ENCODE measurements at places on chromosomes 5 and 9. TPM values are rescaled to one million over a fixed set of nuclear protein-coding genes. Genes with fewer than 3 reads are reported as not detected.
A peak's percentile ranks its signal among the peaks of the same experiment; 100 is the strongest.

GRCh38 chr5:54829676-54830535 lies 155.5 kb downstream of the ESM1 start:
- DNase-seq = no peak
- H3K27ac ChIP-seq = no peak overlapping the region
- H3K27me3 ChIP-seq = no peaks in the 10 kb centered on the region
- no peaks in the 10 kb centered on the region for H3K4me1 ChIP-seq
- H3K4me3 ChIP-seq = no peak overlapping the region

DNA sequence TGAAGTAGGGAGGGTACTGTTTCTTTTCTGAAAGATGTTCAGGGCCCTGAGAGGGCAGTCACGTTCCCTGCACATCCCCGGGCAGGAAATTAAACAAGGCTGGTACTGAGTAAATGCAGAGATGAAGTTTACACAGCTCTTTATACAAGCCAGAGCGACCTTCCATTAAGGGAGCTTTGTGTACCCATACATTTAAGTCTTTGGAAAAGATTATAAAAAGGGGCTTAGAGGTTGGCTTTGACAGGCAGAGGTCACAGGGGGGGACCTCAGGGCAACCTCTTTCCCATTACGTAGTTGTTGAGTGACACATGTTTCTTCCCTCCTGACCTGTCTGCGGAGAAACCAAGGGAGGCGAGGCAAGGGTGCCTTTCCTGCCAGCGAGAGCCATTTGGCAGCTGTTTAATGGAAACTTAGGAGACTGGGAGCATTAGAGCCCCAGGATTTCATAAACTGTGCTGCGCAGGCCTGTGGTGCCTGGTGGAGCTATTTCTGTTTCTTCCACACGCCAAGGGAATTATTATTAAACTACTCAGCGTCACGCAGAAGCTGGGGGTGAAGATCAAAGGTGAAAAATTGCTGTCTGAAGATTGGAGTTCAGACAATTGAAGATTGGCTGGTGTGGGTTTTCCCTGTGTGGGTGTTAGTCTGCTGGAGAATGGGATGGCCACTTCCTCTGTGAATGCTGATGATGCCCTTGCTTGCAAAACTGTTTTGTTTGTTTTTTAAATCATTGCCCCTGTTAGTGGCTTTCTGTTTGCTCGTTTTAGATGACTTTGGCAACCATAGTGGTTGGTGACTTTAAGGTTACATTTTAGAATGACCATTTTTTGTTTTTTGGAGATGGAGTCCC lies 3.2 kb upstream of the SMIM32 start:
- H3K4me3 ChIP-seq = no peak overlapping the region
- peaks cover 99% of the 10 kb centered on the region for H3K27me3 ChIP-seq
- H3K27ac ChIP-seq = no peak overlapping the region
- no peaks in the 10 kb centered on the region for H3K36me3 ChIP-seq
- peaks cover 13% of the 10 kb centered on the region for H3K4me1 ChIP-seq
- DNase-seq = no peak

- no peak for DNase-seq
- no peaks in the 10 kb centered on the region for H3K36me3 ChIP-seq
- no peaks in the 10 kb centered on the region for H3K27me3 ChIP-seq
- no peak overlapping the region for H3K27ac ChIP-seq
These were observed 1.4 kb upstream of the CTXN3 start for GRCh38 chr5:127647361-127647958.

Gene PCDHA13
- total RNA-seq = 3.8 TPM

DNA sequence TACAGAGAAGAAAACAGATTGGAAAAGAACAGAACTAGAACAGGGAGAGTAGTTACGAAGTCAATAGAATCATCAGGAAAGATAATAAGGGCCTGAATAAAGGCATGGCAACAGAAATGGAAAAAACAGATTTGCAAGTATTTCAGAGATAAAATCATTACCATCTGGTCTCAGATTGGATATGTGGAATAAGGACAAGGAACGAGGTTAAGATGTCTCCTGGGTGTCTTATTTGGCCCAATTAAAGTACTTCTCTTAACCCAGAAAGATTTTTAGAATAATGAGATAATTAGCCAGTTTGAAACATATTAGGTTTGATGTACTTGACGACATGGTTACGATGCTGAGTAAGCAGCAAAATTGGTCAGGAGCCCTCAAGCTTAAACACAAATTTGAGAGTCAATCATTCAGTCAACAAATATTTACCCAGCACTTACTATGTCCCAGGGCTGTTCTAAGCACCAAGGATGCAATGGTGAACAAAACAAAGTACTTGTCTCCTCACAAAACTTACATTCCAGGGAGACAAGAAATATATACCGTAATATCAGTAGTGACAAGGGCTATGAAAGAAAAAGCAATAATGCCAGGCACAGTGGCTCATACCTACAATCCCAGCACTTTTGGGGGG lies 18.3 kb downstream of the RICTOR start:
- DNase-seq = no peak
- H3K27ac ChIP-seq = peak overlapping the region; percentile 50
- H3K27me3 ChIP-seq = no peaks in the 10 kb centered on the region
- peaks cover 30% of the 10 kb centered on the region for H3K4me1 ChIP-seq
- H3K4me3 ChIP-seq = no peak overlapping the region
- H3K36me3 ChIP-seq = no peaks in the 10 kb centered on the region

DNA sequence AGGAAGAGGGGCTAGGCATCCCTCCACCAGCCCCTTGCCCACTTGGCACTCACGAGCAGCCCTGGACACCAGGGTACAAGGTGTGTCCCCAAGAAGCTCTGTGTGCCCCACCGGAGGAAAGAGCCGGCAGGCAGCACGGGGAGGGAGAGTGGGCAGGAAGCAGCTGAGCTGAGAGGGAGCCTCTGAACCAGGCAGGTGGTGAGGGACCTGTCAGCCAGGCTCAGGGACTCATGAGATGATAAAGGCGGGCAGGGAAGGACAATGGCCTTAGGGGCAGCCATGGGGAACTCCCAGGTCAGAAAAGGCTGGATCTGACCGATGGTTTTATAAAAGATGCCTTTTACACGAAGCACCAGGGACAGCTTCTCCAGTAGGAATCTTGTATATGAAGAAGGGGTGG lies 112.0 kb downstream of the VAV2 start:
- no peaks in the 10 kb centered on the region for H3K36me3 ChIP-seq
- H3K4me1 ChIP-seq = peaks cover 33% of the 10 kb centered on the region
- no peak overlapping the region for H3K4me3 ChIP-seq
- H3K27ac ChIP-seq = peak overlapping the region; percentile 49
- H3K27me3 ChIP-seq = no peaks in the 10 kb centered on the region

Gene LOX
- 2.8 TPM for total RNA-seq

GRCh38 chr5:131242728-131243255 lies 21.1 kb upstream of the CDC42SE2 start:
- DNase-seq = no peak
- no peaks in the 10 kb centered on the region for H3K27me3 ChIP-seq
- no peak overlapping the region for H3K27ac ChIP-seq
- no peak overlapping the region for H3K4me3 ChIP-seq

DNA sequence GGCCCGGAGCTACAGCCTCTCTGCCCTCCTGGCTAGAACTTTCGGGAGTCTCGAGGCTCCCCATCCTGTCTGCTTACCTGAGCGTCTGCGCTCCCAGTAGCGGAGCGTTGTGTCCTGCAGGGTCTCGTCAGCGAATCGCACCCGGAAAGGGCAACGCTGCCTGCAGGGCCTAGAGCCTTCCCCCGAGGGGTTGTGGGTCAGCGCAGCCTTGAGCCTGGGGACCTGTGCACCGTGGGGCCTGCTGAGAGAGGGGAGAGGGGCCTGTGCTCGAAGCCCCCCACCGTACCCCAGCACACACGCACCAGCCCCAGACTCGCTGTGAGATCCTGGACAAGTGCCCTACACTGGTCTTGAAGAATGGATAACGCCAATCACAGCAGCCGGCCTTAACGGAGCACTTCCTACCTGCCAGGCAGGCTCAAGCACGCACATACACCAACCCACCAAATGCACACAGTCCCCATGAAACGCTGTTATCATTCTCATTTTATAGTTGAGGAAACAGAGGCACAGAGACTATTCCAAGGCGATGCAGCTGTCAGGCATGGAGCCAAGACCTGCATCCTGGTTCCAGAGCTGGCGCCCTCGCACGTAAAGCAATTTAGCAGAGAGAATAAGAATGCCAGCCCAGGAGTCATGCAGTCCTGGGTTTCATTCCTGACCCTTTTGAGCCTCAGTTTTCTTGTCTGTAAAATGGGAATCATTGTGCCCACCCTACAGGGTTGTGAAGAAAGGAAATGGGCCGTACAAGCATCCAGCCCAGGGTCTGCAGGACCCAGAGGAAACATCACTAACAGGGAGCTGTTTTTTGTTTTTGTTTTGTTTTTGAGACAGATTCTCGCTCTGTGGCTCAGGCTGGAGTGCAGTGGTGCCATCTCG lies 5.3 kb downstream of the C9orf50 start:
- peaks cover 30% of the 10 kb centered on the region for H3K27me3 ChIP-seq
- no peak overlapping the region for H3K4me3 ChIP-seq
- no peak overlapping the region for H3K27ac ChIP-seq
- H3K4me1 ChIP-seq = peaks cover 3% of the 10 kb centered on the region

DNA sequence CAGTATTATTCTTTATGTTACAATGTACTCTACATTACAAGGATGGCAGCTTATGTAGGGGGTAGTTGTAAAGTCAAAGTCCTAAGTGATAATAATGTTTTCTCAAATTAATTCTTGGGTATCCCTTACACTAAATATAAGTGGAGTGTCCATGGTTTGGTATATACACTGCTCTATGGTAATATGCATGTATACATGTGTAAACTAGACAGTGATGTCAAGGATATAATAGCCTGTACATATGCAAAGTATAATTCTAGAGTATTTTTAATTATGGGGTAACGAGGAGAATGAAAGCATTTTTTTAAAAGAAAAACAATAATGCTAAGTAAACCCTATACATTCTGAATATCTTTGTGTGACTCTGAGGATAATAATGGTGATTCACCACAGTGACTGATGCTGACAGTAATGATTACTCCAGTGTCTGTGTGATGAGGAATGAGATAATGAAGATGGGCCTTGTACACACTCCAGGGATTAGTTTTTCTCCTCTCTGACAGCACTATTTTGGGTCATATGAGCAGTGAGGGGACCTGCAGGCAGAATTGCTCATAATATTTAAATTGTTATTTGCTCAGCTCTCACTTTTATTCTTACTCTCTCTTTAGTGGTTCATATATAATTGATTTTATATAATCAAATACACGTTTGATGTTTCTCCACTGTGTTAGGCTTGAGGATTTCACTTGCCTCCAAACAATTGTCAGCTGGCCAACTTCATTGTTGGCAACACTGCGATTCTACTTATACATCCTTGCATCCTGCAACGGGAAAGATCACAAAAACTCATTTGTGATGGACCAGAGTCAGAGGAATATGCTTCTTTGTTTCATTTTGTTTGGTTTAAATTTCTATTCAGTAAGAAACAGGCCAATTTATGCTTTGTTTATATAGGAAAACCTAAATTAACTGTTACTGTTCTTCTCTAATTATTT lies 88.2 kb downstream of the NREP start:
- H3K27me3 ChIP-seq = no peaks in the 10 kb centered on the region
- H3K36me3 ChIP-seq = no peaks in the 10 kb centered on the region
- DNase-seq = no peak

DNA sequence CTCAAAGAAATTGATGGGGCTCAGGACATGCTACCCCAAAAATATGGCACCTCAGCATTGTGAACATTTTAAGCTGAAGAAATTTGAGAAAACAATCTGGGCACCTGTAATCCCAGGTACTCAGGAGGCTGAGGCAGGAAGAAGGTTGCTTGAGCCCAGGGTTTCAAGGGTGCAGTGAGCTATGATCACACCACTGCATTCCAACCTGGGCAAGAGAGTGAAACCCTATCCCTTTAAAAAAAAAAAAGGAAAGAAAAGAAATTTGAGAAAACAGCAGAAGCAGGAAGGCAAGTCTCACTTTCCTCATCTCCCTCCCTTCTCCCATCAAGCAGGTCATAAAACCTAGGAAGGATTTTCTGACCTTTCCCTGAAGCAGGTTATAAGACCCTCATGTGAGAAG lies 23.6 kb downstream of the TPD52L3 start:
- H3K4me1 ChIP-seq = peaks cover 10% of the 10 kb centered on the region
- no peak for DNase-seq
- no peaks in the 10 kb centered on the region for H3K36me3 ChIP-seq
- H3K27ac ChIP-seq = no peak overlapping the region
- H3K4me3 ChIP-seq = no peak overlapping the region
- H3K27me3 ChIP-seq = no peaks in the 10 kb centered on the region

- no peak for DNase-seq
- peak overlapping the region; percentile 98 for H3K4me3 ChIP-seq
- peaks cover 41% of the 10 kb centered on the region for H3K4me1 ChIP-seq
These were observed 761 bp downstream of the CCT5 start for GRCh38 chr5:10250806-10251276.

Gene TXNDC8
- not detected for total RNA-seq

- peak overlapping the region; percentile 88 for H3K27ac ChIP-seq
- H3K4me3 ChIP-seq = no peak overlapping the region
- DNase-seq = no peak
- H3K36me3 ChIP-seq = no peaks in the 10 kb centered on the region
- H3K27me3 ChIP-seq = no peaks in the 10 kb centered on the region
- H3K4me1 ChIP-seq = peaks cover 67% of the 10 kb centered on the region
These were observed 48.7 kb downstream of the FBXW11 start for GRCh38 chr5:171957591-171958251.

DNA sequence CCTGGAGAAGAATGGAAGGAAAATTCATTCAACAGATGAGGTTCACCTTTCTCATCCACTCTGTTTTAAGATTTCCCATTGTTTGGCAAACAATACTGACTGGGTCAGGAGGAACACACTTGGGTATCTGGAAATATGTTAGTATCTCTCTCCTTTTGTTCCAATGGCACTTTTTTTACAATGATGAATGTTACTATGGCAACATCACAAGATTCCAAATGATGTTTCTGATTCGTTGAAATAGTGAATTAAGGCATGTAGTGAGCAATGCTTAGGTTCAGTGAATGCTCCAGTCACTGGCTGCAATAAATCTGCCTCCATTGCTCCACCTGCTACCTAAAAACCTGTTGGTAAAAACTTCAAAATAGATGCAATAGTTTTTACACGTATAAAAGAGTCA lies 392.8 kb downstream of the DNAH5 start:
- no peak for DNase-seq
- H3K27me3 ChIP-seq = peaks cover 3% of the 10 kb centered on the region
- H3K36me3 ChIP-seq = no peaks in the 10 kb centered on the region
- H3K4me3 ChIP-seq = no peak overlapping the region
- no peak overlapping the region for H3K27ac ChIP-seq
- no peaks in the 10 kb centered on the region for H3K4me1 ChIP-seq

GRCh38 chr9:132077881-132078698 lies 1.6 kb downstream of the MED27 start:
- peaks cover 3% of the 10 kb centered on the region for H3K36me3 ChIP-seq
- no peak for DNase-seq
- H3K4me1 ChIP-seq = peaks cover 17% of the 10 kb centered on the region
- H3K27me3 ChIP-seq = no peaks in the 10 kb centered on the region
- H3K27ac ChIP-seq = no peak overlapping the region
- peak overlapping the region; percentile 95 for H3K4me3 ChIP-seq

Measured in WTC11 (cell line).